Mesendoderm (in vitro differentiated cells): ENCODE measurements at places on chromosomes 5 and 9.
A peak's percentile ranks its signal among the peaks of the same experiment; 100 is the strongest.

DNA sequence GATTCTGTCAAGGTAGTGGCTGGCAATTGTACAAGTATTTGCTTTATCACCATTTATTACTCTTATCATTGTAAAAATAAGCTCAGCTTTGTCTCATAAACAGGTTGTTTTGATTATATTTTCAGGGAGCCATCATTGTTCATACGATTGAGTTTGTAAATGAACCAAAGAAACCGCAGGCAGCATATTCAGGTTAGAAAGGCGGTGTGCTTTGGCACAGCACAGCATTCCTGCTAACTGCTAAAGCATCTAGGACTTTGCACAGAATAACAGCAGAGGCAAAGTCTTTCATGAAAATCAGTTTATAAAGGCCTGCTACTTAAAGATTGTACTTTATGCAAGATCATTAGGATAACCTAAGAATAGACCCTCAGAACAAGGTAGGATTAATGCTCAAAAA, 281.5 kb upstream of the SLC24A2 start:
- no peak for DNase-seq

DNA sequence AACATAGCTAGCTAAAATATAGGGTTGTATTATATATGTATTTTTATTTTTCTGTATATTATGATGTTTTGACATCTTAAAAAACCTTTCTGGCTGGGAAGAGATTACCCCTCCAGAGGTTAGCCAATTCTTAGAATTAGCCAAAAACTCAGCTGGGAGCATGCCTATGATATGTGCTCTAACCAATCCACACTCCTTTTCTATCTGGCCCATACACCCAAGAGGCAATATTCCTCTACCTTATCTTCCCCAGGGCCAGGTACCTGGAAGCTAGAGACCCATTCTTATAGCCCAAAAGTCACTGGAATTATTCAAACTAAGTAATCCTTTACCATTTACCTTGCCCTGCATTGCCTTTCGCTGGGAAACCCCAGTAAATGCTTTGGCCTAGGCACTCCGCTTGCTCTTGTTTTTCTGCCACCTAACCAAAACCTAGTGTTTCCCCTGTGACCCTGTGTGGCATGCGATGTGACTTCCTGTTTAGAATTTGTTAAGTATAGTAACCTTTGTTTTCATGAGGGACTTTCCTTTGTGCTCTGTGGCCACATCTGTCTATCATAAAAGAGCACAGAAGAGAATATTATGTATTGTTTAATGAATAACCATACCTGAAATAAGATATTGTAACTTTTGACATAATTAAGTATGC, 37.4 kb downstream of the CSNK1G3 start:
- no peak for DNase-seq

DNA sequence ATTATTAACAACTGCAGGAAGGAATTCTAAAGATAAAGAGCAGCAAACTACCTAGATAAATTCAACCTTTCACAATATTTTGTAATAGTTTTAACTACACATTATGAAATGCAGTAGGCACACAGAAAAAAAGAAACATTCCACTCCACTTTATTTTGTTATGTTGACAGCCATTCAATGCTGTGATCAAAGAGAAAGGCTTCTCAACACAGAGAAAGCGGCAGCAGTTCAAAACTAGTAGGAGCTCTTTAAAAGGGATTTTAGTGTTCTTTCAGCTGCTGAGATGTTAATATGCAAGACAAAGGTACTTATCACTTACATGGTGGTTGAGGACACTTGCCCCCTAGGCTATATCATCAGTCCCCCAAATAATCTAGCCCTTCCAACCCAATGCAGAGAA, 11.6 kb downstream of the CEMIP2 start:
- peak; percentile 76 for DNase-seq

DNA sequence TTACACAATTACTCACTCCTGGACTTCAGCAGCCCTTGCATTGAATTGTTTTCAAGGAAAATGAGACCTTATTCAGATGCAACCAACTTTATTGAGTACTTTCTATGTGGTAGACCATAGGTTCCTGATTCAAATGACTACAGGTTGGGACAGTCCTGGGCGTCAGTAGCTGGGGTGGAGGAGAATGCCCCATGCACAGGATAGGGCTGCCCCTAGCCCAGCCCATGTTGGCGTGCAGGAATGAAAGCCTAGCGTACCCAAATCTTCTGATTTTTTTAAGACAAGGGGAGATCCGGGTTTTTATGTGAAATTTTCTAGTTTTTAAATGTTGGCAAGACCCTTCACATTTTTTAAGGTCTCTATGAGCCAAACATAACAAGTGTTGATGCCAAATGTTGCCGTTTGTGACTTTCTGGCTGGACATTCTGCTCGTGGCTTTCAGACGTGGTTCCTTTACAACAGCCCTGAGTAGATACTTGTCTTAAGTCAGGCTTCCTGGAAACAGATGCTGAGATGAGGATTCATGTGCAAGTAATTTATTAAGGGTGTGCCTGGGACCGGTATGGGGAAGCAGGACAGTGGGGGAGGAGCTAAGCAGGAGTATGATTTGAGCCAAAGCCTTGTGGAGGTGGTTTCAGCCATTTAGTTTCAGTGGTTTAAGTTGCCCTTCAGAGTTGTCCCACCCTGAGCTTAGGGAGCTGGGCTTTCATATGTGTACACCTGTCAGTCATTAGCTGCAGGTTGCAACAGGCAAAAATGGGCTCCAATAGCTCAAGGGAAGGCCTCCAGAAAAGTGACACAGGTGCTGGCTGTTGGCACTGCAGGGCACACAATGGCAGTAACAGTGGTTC, 154.1 kb downstream of the NTRK2 start:
- no peak for DNase-seq

DNA sequence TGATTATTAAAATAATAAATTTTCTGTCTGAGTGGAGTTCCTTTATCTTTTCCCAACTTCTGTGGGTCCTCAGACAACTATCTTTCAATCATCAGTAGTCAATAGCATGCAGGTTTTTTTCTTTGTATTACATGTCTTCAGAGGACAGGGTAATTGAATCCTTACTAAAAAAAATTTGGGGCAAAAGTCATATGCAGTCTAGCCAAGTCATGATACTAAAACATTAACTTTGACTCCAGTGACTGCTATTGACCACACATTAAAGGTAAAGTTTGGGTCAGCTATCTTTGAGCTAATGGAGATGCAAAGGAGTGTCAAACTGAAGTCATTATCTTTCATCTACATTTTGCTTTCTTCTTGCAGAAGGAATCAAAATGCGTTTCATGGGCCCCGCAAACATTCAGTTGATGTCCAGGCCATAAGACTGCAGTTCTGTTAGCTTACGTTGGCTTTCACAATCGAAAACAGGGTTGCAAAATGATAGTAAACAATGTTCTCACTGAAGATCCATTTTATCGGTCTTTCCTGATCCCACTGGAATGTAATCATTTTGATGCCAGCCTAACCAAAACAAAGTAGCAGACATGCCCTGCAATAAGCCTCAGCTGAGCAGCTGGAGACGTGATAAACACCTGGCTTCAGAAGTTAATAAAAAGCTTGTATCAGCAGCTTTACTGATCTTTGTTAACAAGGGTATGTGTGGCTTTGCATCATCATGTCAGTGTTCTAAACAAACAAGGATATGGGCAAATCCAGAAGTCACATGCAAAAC, 186.1 kb upstream of the PRLR start:
- no peak for DNase-seq
